ENCODE measurements at places on chromosomes 3 and 15. TPM values are rescaled to one million over a fixed set of nuclear protein-coding genes. Genes with fewer than 3 reads are reported as not detected.

GRCh38 chr3:16277471-16277870 is 12.5 kb downstream of the OXNAD1 start:
- no peaks in the 10 kb centered on the region for H3K27me3 ChIP-seq
- H3K27ac ChIP-seq, result no peak overlapping the region
- no peak for DNase-seq
- H3K4me1 ChIP-seq, result no peaks in the 10 kb centered on the region
- no peak overlapping the region for H3K4me3 ChIP-seq

- no peaks in the 10 kb centered on the region for H3K27me3 ChIP-seq
- no peak overlapping the region for H3K4me3 ChIP-seq
Observed at GRCh38 chr3:99319961-99320360, 318.4 kb upstream of the COL8A1 start.

DNA sequence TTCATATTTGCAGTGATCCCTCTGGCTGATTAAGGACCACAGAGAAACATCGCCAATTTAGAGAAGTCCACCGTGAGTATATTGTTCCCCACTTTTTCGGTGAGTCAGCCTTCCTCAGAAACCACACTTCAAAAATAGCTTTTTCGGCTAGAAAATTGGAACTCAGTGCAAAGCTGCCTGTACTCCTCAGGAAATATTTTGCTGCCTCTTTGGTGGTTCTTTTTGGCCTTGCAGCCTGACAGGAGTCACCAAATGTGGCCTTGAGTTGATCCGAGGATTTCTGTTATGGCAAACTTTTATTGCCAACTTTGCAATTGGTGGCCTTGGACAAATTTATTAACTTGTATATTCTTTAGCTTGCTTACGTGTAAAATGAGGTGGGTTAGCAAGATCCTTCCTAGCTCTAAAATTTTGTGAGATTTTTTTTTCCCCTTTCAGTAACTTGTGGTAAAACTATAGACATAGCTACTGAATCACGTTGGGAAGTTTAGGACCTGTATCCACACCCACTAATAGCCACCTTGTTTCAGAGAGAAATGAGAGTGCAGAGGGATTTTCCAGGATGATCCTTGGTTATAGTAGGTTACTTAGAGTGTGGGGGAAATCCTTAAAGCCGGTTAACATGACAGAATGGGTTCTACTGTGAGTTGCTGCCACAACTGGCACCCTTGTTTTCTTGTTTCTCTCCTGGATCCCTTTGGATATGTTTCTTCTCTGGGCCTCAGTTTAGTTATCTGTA is 9.9 kb downstream of the ARL6IP5 start:
- H3K27ac ChIP-seq, result no peak overlapping the region
- no peaks in the 10 kb centered on the region for H3K27me3 ChIP-seq
- H3K4me3 ChIP-seq, result no peak overlapping the region
- peaks cover 6% of the 10 kb centered on the region for H3K4me1 ChIP-seq

- no peak for DNase-seq
- no peak overlapping the region for H3K4me3 ChIP-seq
- no peaks in the 10 kb centered on the region for H3K27me3 ChIP-seq
Observed at GRCh38 chr3:53800041-53800906, 45.9 kb downstream of the CHDH start.

GRCh38 chr15:37586011-37586583 is 348.3 kb upstream of the TMCO5A start:
- no peak for DNase-seq
- no peaks in the 10 kb centered on the region for H3K27me3 ChIP-seq
- H3K36me3 ChIP-seq, result no peaks in the 10 kb centered on the region
- no peaks in the 10 kb centered on the region for H3K4me1 ChIP-seq

DNA sequence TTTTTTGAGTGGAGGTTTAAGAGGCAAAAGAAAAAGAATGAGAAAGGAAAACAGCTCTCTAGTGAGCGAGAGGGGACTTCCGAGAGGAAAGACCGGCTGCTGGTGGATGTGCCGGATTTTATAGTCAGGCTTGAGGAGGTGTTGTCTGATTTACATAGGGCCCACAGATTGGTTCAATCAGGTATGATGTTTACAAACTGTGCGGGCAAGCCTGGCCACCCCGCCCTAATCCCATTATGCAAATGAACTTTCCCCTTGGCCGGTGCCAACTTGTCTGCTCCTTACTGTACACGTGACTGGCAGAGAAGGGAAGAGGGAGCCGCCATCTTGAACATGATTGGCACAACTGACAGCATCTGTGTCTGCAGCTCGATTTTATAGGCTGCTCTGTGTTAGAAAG is 44.7 kb downstream of the FAM43A start:
- no peaks in the 10 kb centered on the region for H3K27me3 ChIP-seq
- no peak for DNase-seq
- no peak overlapping the region for H3K4me3 ChIP-seq
- H3K4me1 ChIP-seq, result peaks cover 6% of the 10 kb centered on the region
- no peak overlapping the region for H3K27ac ChIP-seq

DNA sequence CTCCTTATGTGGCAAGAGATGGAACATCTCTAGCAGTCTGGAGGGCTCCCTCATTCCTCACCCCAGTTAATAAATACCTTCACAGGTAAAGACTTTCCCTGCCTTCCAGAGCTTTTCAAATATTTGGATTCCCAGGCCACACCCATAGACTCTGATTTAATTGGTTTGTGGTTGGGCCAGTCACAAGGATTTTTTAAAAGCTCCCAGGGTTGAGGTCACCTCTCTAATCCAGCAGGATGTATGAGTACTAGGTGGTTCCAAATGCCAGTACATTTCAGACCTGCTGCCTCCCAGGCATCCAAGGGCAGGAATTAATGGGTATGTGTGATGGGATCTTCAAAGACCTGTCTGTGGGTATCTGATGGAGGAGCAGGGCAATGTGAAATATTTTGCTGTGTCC is 312.8 kb downstream of the CLSTN2 start:
- DNase-seq, result no peak
- no peaks in the 10 kb centered on the region for H3K4me1 ChIP-seq
- no peak overlapping the region for H3K4me3 ChIP-seq

DNA sequence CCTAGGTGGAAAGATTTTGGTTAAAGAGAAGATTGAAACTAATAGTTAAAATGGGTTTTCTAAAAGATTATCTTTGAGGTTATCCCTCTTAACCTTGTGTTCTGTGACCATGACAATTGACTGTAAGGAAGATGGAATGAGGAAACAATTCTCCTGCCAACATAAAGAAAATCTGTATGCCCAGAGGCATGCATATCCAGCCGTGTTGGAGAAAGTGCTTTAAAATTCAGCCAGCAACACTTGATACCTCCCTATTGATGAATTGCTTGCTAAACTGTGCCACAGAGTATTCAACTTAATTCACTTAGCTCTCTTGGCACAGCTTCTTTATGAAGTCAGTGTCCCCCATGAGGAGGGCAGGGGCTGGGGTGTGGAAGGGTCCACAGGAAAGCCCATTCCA is 203.5 kb downstream of the UBE2E2 start:
- H3K4me1 ChIP-seq, result no peaks in the 10 kb centered on the region
- DNase-seq, result no peak
- no peaks in the 10 kb centered on the region for H3K27me3 ChIP-seq
- H3K36me3 ChIP-seq, result no peaks in the 10 kb centered on the region
- H3K27ac ChIP-seq, result no peak overlapping the region
- no peak overlapping the region for H3K4me3 ChIP-seq

DNA sequence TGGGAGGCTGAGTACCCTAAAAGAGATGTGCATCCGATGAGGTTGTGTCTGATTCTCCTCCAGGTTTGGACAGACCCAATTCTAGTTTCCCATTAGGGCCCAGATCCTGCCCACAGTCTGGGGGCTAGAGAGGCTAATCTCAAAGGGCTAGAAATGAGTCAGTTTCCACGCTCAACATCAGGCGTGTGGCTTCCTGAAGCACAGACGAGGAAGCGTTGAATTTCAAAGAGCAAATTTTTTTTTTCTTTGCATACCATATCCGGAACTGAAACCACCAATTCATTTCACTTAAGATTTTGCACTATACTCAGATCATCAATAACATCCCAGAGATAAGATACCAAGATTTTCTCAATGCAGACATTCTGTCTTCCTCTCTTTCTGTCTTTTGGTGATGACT is 173.8 kb upstream of the BCL6 start:
- H3K4me1 ChIP-seq, result peaks cover 17% of the 10 kb centered on the region
- no peak overlapping the region for H3K4me3 ChIP-seq
- H3K27ac ChIP-seq, result peak overlapping the region; percentile 40
- H3K27me3 ChIP-seq, result no peaks in the 10 kb centered on the region

- no peaks in the 10 kb centered on the region for H3K36me3 ChIP-seq
- H3K4me3 ChIP-seq, result no peak overlapping the region
- H3K27me3 ChIP-seq, result no peaks in the 10 kb centered on the region
- no peaks in the 10 kb centered on the region for H3K4me1 ChIP-seq
Observed at GRCh38 chr3:56890448-56891091, 88.8 kb upstream of the ARHGEF3 start.

- H3K4me1 ChIP-seq, result peaks cover 42% of the 10 kb centered on the region
- H3K27me3 ChIP-seq, result no peaks in the 10 kb centered on the region
- H3K36me3 ChIP-seq, result no peaks in the 10 kb centered on the region
- H3K4me3 ChIP-seq, result no peak overlapping the region
Observed at GRCh38 chr3:32420126-32421038, 28.7 kb downstream of the CMTM7 start.

DNA sequence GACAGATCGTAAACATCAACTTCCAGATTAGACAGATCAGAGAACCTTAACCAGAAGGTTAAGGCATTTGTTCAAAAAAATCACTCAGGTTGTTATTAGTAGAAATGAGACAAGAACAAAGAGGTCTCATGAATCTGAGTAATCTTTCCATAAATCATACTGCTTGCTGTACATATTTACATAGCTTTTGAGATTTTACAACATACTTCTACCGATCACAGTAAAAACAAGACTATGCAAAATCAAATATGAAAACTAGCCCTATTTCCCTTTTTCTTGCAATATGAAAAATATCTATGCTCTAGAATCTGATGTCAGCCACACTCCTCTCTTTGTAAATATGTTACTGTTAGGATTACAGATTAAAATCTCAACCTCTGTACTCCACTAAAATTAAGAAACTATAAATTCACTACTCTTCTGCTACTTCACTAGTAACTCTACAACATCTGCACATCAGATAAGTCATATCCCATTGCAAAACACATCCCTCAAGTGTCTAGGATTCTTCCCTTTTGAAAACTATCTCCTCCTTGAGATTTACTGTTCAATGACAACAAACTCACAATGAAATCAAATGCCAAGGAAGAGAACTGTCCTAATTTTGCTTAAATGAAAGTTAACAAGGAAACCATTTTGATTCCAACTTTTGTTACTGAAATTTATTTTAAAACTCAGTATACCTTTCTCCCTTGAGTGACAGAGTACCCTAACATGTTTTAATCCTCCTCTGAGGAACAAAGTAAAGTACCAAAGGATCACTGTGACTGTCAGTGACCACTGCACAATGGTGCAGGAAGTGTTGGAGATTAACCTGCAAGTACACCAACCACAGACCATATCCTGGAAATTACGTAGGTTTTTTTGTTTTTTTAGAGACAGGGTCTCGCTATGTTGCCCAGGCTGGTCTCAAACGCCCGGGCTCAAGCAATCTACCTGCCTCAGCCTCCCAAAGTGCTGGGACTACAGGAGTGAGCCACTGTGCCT is 12.8 kb downstream of the DCUN1D1 start:
- no peak overlapping the region for H3K27ac ChIP-seq
- H3K4me1 ChIP-seq, result peaks cover 11% of the 10 kb centered on the region
- H3K4me3 ChIP-seq, result no peak overlapping the region
- no peaks in the 10 kb centered on the region for H3K27me3 ChIP-seq
- H3K36me3 ChIP-seq, result no peaks in the 10 kb centered on the region

DNA sequence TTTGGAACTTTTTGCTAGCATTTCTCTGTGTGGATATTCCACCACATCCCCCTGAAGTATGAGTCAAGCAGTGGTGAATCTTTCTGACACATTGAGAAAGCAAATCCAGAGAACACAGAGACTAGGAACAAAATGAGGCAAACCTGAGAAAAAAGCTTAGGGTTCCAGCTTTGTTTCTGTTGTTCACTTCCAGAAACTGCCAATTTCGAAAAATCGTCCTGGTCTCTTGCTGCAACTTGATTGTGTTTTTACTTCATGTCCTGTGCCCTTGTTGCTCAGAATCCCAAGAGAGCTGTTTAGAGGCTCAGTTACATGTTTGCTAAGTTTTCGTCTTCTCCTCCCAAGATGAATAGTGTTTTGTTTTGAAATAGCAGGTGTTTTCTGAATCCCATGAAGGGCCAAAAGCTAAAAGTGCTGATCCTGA is 13.7 kb downstream of the MAP2K1 start:
- no peaks in the 10 kb centered on the region for H3K4me1 ChIP-seq
- no peaks in the 10 kb centered on the region for H3K36me3 ChIP-seq
- no peak for DNase-seq
- no peaks in the 10 kb centered on the region for H3K27me3 ChIP-seq
- no peak overlapping the region for H3K27ac ChIP-seq

GRCh38 chr3:70561796-70562195 is 249.4 kb upstream of the MDFIC2 start:
- H3K27me3 ChIP-seq, result no peaks in the 10 kb centered on the region
- no peaks in the 10 kb centered on the region for H3K36me3 ChIP-seq
- no peak for DNase-seq
- no peak overlapping the region for H3K27ac ChIP-seq
- no peaks in the 10 kb centered on the region for H3K4me1 ChIP-seq
- H3K4me3 ChIP-seq, result no peak overlapping the region

GRCh38 chr15:33698126-33698525 is 270.2 kb upstream of the CHRM5 start:
- no peaks in the 10 kb centered on the region for H3K4me1 ChIP-seq

DNA sequence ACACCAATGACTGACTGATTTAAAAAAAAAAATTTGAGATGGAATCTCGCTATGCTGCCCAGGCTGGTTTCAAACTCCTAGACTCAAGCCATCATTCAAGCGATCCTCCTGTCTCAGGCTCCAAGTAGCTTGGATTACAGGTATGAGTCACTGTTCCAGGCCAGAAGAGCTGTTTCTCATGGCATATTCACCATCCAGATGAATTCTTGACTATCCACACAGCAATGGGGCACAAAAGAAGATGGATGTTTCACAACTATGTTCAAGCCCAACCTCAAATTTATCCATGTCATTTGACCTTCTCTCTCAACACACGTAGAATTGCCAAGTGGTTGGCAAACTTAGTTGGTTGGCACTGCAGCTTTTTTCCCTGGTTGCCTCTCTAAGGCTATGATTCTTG is 40.6 kb downstream of the PRICKLE2 start:
- no peaks in the 10 kb centered on the region for H3K27me3 ChIP-seq
- H3K27ac ChIP-seq, result no peak overlapping the region
- no peak overlapping the region for H3K4me3 ChIP-seq
- no peaks in the 10 kb centered on the region for H3K4me1 ChIP-seq
- H3K36me3 ChIP-seq, result no peaks in the 10 kb centered on the region

- H3K36me3 ChIP-seq, result no peaks in the 10 kb centered on the region
- no peaks in the 10 kb centered on the region for H3K4me1 ChIP-seq
- no peaks in the 10 kb centered on the region for H3K27me3 ChIP-seq
- no peak overlapping the region for H3K4me3 ChIP-seq
- DNase-seq, result no peak
Observed at GRCh38 chr3:43759938-43760337, 69.2 kb downstream of the ABHD5 start.

- peaks cover 3% of the 10 kb centered on the region for H3K4me1 ChIP-seq
- H3K36me3 ChIP-seq, result no peaks in the 10 kb centered on the region
- no peak overlapping the region for H3K4me3 ChIP-seq
- no peak overlapping the region for H3K27ac ChIP-seq
Observed at GRCh38 chr3:134441321-134441720, 44.5 kb downstream of the ANAPC13 start.

- H3K4me3 ChIP-seq, result no peak overlapping the region
- no peaks in the 10 kb centered on the region for H3K27me3 ChIP-seq
- H3K36me3 ChIP-seq, result no peaks in the 10 kb centered on the region
- H3K4me1 ChIP-seq, result no peaks in the 10 kb centered on the region
- DNase-seq, result no peak
Observed at GRCh38 chr3:113252553-113252952, 41.2 kb downstream of the BOC start.

The SLCO3A1 gene
- 20.6 TPM for total RNA-seq

The CCR8 gene
- not detected for total RNA-seq

The AQR gene
- 41.4 TPM for total RNA-seq

The B4GALT4 gene
- total RNA-seq, result 27.4 TPM

The OR5K2 gene
- total RNA-seq, result not detected

The IL17RB gene
- total RNA-seq, result 15.9 TPM

The IL17RD gene
- total RNA-seq, result 3.5 TPM

Measured in Panc1 (cell line).